ENCODE measurements at places on chromosomes 16 and 17.

GRCh38 chr16:85202051-85202601 is 89.9 kb upstream of the CIBAR2 start:
- no peak for DNase-seq

DNA sequence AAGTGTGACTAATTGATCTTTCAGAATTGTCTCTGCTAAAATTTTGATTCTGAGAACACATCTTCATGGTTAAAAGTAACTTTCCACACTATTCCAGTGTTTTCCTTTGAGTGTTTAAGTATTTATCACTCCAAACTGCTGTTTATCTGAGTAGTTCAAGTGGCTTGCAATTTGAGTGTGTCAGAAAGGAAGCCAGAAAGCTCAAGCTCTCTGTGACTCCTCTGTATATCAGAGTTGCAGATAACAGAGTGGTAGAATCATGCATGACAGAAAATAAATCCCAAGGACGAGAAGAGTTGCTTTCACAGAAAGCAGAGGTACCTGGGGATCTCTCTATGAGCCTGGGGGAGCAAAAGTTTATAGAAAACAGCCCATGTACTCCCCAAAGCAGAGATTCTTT is 130.0 kb downstream of the CYB561 start:
- no peak for DNase-seq

DNA sequence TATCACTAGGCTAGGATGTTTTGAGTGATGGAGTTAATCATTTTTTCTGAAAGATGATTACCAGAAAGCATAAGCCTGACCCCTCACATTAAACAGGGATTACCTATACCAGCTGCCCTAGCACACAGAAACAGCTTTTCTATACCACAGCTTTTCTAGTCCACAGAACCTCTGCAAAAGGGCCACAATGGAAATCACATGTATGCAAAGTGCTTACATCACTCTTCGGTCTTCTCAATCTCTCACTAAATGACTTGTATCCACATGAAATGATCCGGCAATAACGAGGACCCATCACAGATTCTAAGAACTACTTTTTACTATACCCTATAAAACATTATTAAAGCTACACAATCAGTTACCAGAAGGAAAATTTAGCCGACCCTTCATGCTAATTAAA is 2.6 kb downstream of the CSNK2A2 start:
- DNase-seq, result no peak

DNA sequence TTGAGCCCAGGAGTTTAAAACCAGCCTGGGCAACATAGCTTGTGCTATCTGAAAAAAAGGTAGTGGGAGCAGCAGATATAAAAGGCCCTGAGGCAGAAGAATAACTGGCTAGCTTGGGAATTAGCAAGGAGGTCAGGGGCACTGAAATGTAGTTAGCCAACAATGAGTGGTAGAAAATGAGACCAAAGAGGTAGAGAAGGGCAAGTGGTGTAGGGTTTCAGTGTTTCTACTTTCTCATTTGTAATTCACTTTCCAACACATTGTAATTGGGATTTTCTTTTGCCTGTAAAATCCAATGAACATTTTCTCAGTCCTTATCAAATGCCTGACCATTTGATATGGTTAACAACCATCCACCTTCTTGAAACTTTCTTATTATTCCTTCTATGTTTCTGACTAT is 95.1 kb upstream of the CORO6 start:
- DNase-seq, result no peak

GRCh38 chr16:3460121-3460520 is 16.6 kb downstream of the NAA60 start:
- peak; percentile 84 for DNase-seq

DNA sequence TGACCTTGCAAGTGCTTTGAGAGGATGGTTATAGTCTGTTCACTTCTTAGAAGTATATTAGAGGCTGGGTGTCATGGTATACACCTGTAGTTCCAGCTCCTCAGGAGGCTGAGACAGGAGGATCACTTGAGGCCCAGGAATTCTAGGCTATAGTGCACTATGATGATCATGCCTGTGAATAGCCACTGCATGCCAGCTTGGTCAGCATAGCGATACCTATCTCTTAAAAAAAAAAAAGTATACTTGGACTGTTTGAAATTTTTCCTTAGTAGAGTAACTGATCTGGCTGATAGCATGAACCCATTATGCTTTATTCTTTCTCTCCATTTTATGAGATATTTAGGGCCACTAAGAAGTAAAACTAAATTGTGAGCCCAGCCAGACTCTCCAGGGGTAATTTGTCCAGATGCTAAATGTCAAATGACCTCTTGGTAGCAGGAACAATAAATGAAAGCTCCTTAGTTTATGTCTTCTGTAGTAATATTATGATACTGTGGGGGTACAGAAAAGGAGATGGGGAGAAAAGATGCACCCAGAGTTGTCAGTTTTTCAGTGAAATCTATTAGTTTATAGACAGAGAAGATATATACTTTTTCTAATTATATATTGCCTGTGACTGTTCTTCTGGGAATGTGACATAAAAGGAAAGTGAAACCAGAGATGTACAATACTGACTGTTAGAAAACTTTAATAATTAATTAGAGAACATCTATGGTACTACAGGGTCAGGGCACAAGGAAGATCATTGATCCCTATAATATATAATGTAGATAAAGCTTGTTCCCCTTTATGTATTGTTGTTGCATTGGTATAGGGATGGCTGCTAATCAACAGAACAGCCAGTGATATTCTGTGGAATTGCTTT is 335.3 kb upstream of the TBX2 start:
- DNase-seq, result peak; percentile 21

GRCh38 chr16:47722046-47722445 is 260.9 kb downstream of the PHKB start:
- no peak for DNase-seq

- DNase-seq, result no peak
Observed at GRCh38 chr16:3591436-3591803, 14.2 kb upstream of the NLRC3 start.

- no peak for DNase-seq
Observed at GRCh38 chr16:20874088-20874581, 26.0 kb downstream of the DCUN1D3 start.

DNA sequence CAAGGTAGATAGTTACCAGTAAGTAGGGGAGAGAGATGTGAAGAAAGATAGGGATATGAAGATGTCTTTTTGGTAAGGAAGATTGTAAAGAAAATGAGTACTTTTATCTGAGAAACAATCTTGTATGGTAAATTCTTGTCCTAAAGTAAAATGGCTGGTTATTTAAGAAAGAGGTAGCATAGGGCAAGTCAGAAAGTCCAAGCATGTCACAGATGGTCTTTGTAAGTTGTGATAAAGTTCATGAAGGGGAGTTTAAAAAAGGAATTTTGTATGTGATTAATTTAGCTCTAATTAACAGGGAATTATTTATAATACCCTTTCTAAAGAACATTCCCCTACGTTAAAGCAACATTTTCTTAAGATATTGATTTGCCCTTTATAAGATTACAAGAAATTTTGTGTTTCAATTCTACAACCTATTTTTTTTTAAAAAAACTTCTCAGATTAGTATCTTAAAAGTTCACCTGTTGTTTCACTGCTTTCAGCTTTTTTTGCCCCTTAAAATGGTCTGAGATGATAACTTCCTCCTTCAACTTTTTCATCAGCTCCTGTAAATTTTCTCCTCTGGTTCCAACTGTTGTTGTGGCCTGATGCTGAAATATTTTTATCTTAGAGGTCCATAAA is 16.2 kb upstream of the CPHXL start:
- no peak for DNase-seq
